ENCODE measurements at places on chromosomes 7 and 10.

- DNase-seq, result no peak
Measured at GRCh38 chr10:91629715-91630549, 2.9 kb downstream of the PPP1R3C start.

GRCh38 chr10:60944058-60944909, at the start of gene RHOBTB1:
RHOBTB1 (minus strand) TSS chr10:60944185; CDS start chr10:60911542, 32,643 bp downstream.
- DNase-seq, result peak; percentile 84

DNA sequence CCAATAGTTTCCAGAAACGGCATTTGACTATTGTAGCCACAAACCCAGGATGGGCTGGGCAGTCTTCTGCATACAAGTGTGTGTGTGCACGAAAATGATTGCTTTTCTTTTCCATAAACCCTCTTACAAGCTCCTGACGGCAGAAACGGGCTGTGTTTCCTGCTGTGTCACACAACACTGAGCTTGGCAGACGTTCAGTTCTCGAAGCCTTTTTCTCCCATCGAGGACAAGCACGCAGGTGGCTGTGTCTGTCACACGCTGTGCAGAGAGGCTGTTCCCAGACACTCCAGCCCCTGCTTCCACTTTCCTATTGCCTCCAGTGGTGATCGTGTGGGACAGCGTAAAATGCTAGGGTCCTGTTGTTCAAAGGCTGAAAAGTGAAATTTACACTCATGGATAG, 32.1 kb downstream of the RBAK start:
- no peak for DNase-seq

GRCh38 chr7:40027545-40027944, 77.5 kb downstream of the CDK13 start:
- no peak for DNase-seq

GRCh38 chr7:158034571-158034970, 553.1 kb downstream of the PTPRN2 start:
- DNase-seq, result no peak

- DNase-seq, result no peak
Measured at GRCh38 chr7:41391818-41392217, 311.1 kb downstream of the INHBA start.

GRCh38 chr7:101860316-101861217, 43.1 kb downstream of the CUX1 start:
- no peak for DNase-seq

DNA sequence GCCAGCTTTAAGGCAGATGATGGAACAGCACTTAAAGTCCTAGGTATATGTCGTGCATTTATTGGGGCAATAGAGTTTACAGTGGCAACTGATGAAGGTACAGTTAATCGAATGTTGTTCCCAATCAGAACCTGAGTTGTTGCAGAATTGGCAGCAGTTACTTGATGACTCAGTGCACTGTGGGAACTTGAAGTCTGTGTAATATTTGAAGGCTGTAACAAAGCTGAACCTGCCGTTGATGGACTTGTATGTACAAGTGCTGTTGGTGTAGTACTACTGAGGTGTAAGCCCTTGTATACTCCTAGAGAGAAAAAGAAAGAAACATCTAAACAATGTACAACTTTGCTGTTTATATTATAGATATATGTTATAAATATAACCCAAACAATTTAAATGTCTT, 75.3 kb downstream of the EPC1 start:
- no peak for DNase-seq

GRCh38 chr10:24463611-24464426, 254.9 kb downstream of the KIAA1217 start:
- DNase-seq, result no peak

DNA sequence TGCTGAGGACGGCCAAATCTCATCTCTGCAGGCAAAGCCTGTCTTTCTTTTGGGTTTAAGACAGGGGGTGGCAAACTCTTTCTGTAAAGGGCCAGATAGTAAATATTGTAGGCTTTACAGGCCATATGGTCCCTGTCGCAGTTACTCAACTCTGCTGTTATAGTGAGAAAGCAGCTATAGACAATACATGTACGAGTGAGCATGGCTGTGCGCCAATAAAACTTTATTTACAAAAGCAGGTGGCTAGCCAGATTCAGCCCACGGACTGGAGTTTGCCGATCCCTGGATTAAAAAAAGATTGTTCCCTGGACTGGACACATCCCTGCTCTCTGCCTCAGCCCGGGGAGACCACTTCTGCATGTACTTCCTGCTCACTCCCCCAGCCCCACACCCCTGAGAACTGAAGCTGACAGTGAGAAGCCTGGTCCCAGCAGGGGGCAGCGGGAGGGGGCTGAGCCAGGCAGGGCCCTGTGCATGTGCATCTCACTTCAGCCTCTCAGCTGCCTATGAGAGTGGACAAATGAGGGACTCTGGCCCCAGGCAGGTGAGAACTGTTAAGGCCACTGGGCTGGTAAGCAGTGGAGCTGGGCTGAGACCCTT, 392.4 kb downstream of the PLXNA4 start:
- peak; percentile 24 for DNase-seq

GRCh38 chr7:15159261-15159660, 256.7 kb upstream of the DGKB start:
- no peak for DNase-seq

Measured in nephron progenitor cell (in vitro differentiated cells).